ENCODE measurements at places on chromosomes 5 and 9. TPM values are rescaled to one million over a fixed set of nuclear protein-coding genes. Genes with fewer than 3 reads are reported as not detected.

The SPOCK1 gene
- total RNA-seq = 11.5 TPM

The HTR1A gene
- total RNA-seq = not detected

The LHX2 gene
- total RNA-seq = not detected

The NR6A1 gene
- 0.97 TPM for total RNA-seq

The IL3 gene
- total RNA-seq = not detected

The SNCB gene
- total RNA-seq = not detected

The ANGPTL2 gene
- total RNA-seq = 93.9 TPM

The GRXCR2 gene
- not detected for total RNA-seq

The TAF11L5 gene
- not detected for total RNA-seq

The PCDHB4 gene
- total RNA-seq = 0.49 TPM

The RELL2 gene
- total RNA-seq = 6.7 TPM

The MLANA gene
- 0.32 TPM for total RNA-seq
